ENCODE measurements at places on chromosomes 1 and 21.

- DNase-seq = no peak
Observed at GRCh38 chr1:160993544-160994193, 27.3 kb downstream of the F11R start.

DNA sequence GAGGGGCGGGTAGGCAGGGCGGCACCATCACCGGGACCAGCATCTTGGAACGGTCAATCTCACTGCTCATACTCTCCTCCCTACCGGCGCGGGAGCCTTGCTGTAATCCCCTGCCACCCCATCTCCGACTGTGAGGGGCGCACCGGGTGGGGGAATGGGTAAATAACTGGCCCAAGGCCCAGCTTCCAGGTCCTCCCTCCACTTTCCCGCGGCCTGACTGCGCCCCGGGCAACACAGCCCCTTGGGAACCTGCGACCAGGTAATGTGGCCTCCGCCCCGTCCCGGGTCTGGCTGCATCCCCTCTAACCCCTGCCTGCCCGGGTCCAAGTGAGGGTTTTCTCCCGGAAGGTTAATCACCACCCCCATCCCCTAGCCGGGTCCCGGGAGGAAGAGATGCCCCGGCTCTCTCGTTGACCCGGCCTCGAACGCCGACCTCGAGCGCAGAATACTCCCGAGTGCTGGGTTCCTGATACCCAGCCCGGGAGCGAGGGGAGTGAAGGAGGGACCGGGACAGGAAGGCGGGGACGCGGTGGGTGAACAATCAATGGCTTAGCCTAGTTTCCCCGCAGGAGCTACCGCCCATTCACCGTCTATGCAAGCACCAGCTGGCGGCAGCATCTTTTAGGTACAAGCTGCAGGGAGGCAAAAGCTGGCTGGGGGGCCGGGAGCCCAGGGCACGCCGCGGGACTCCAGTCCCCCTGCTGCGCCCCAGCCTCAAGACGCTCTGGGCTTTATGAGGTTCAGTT is 5.9 kb upstream of the LHX9 start:
- DNase-seq = no peak

- DNase-seq = no peak
Observed at GRCh38 chr1:198601936-198602889, 36.6 kb upstream of the PTPRC start.

- no peak for DNase-seq
Observed at GRCh38 chr1:4018466-4019146, 118.5 kb upstream of the C1orf174 start.

DNA sequence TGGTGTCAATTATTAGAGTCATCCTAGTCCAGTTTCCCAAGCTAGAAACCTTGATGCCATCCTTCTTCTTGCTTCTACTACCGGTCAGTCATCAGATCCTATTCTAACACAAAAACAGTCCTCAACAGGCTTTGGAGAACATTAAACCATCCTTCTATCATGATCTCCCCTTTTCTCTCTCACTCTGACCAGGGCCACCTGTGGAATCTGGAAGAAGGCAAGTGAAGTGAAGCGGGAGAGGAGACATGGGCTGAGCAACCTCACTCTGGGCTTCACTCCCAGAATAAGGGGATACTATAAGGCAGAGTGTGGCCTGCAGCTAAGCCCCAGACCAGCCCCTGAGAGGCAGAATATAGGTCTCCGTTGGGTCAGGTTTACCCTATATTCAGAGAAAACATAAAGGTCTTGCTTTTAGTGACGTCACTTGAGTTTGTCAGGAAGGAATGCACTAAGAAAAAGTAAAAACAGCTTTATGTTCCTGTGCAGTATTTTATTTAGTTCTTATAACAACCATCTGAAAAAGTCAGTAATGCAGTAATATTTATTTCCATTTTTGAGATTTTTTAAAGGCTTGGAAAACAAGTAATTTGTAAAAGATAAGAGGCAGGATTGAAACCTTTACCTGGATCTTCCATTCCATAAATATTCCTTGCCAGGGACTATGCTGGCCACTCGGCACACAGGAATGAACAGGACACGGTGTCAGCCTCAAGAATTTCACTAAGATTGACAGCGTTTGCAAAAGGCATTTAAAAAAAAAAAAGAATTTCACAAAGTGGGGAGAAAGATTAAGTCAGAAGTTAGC is 61.3 kb downstream of the NFASC start:
- DNase-seq = no peak

GRCh38 chr1:172390301-172390682 is 30.2 kb upstream of the C1orf105 start:
- DNase-seq = no peak

GRCh38 chr21:29477941-29478340 is 179.2 kb downstream of the BACH1 start:
- DNase-seq = no peak

- DNase-seq = no peak
Observed at GRCh38 chr1:1393428-1393827, 5.7 kb downstream of the CCNL2 start.

DNA sequence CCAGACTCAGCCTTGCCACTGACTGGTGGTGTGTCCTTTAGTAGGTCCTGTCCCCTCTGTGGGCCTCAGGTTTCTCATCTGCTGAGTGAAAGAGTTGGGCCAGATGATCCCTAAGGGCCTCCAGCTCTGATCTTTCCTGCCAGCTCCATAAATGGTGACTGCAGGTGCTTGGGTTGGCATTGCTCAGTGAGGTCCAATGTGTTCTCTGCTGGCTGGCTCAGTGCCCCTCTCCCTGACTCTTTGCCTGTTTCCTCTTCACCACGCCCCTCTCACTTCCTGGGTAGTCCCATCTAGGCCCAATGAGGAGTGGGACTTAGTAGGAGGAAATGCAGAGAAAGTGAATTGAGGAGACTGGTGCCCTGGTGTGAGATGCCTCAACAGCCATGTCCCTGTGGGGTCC is 36.6 kb downstream of the UBE2T start:
- no peak for DNase-seq

DNA sequence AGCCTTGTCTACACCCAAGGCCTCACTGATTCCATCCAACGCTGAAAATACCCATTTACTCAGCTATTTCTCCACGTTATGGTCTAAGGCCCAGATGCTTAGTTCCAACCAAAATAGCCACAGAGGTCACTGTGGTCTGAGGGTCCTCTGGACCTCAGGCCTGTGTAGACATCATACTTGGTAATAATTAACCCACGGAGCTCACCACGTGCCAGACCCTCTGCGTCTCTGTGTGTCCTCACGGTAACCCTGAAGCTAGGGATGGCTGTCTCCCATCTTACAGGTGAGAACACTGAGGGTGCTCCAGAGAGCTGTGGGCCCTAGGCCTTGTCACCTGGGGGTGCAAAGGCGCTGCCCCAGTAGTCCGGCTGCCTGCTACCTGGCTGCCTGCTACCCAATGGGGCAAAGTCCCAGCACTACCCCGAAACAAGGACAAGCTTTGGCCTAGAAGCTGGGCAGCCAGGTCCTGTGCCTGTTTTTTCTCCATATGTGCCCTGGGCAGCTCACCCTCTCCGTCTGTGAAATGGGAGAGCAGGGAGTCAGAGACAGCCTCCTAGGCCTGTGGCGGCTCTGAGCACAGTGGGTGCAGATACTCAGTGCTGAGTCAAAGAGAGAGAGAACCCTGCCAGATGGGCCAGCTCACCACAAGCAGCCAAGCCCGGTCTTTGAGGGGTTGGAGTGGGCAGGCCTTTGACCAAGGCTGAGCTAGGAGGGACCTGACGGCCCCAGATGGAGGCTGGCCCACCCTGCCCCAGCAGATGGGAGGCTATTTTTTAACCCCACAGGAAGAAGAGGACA is 17.0 kb upstream of the RUNX3 start:
- no peak for DNase-seq

GRCh38 chr1:221805121-221805520 is 63.2 kb upstream of the DUSP10 start:
- DNase-seq = no peak

DNA sequence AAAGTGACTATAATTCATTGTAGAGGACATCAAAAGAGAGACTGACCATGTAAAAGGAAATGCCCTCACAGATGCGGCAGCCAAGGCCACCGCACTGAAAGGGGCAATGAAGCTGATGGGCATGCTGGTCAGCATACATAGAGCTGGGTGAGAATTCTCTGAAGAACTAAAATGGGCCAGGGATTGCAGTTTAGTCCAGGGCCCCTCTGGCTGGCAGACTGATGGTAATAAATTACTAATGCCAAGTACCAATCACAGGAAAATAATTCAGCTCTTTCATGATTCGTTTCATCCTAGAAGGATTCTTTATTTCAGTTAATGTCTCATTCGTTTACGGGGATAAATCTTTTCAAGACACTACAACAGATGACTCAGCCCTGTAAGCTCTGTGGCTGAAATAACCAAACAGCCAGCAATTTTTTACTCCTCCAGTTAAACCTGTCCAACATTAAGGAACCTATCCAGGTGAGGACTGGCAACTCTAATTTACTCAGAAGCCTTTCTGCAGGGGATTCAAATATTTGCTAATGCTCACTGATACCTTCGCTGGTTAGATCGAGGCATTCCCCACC is 56.9 kb upstream of the MAP1LC3C start:
- DNase-seq = no peak

DNA sequence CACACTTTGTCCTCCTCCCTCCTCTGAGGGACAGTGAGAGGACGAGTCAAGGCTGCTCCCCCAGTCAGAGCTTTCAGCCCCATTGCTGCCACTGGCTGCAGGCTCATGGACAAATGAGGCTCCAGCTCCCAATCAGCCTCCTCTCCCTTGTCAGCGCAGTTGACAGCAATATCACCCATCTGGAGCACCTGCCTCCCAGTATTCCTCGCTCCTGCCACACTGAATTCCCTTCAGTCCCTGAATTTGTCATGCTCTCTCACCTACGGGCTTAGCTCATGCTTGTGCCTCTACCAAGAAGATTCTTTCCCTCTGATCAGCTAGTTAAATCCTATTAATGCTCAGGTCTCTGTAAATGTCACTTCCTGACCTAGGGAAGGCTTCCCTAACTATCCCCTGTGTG is 54.4 kb upstream of the SYT6 start:
- DNase-seq = no peak

- DNase-seq = no peak
Observed at GRCh38 chr1:43373066-43373940, 5.5 kb upstream of the ELOVL1 start.

GRCh38 chr1:201748335-201748734 is 80.6 kb upstream of the IPO9 start:
- DNase-seq = no peak

GRCh38 chr1:75087278-75087677 is 46.9 kb upstream of the LHX8 start:
- DNase-seq = no peak

DNA sequence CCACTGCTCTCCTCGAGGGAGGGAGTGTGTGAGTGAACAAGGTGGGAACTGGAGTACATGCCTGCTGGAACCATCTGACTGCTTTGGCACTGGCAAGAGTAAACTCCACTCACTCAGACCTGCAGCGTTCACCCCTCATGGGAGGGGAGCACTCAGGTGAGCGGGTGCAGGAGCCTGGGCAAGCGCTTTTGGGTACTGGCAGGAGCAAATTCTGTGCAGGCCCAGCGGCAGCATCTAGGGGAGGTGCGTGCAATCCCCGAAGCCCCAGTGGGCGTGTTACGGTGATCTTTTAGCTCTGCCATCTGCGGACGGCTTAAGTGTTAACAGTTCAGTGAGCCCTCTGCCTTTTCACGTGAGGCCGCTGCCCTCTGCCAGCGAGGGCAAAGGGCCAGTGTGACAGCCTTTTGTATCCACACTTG is 127.4 kb downstream of the PATJ start:
- DNase-seq = no peak

- DNase-seq = no peak
Observed at GRCh38 chr1:205263580-205264190, 35.9 kb downstream of the TMCC2 start.

DNA sequence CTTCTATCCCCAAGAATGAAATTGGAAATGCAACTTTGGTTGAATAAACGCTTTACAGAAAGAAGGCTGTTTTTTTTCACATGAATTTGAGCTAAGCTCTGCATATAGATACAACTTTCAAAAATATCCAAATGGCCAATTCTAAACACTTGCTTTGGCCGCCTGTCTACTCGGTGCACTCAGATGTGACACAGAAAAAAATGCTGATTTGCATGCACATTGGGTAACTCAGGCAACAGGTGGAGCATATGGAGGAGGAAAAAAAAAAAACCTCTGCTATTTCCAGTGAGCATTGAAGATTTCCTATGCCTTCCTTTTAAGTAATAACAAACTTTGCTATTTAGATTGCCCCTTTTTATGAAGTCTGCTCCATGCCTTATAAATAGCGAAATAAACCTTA is 262.5 kb downstream of the GRIK1 start:
- DNase-seq = no peak

GRCh38 chr1:232655028-232655745 is 25.3 kb upstream of the SIPA1L2 start:
- DNase-seq = no peak

DNA sequence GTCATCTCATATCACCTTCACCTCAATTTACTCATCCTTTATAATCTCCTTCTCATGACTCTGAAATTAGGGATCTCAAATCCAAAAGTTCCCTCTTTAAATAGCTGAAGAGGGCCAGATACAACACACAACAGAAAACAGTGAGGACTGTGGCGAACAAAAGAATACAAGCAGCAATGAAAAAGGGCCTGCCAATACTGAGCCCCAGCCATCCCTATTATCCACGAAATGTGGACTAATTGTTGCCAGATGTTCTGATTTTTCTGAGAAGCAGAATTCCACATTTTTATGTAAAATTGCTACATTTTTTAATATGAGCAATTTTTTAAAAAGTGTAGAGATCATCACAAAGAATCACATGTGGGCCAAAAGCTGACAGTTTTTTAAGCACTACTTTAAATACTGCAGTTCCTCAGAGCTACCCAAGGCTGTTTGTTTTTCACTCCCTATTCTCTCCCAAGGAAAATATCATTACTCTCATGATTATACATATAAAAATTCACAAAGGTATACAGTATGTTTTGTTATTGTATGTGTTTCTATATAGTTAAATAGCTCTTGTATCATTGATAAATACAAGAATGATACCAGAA is 90.0 kb downstream of the ASH1L start:
- DNase-seq = no peak

- DNase-seq = no peak
Observed at GRCh38 chr1:154598871-154599635, 8.9 kb downstream of the ADAR start.

DNA sequence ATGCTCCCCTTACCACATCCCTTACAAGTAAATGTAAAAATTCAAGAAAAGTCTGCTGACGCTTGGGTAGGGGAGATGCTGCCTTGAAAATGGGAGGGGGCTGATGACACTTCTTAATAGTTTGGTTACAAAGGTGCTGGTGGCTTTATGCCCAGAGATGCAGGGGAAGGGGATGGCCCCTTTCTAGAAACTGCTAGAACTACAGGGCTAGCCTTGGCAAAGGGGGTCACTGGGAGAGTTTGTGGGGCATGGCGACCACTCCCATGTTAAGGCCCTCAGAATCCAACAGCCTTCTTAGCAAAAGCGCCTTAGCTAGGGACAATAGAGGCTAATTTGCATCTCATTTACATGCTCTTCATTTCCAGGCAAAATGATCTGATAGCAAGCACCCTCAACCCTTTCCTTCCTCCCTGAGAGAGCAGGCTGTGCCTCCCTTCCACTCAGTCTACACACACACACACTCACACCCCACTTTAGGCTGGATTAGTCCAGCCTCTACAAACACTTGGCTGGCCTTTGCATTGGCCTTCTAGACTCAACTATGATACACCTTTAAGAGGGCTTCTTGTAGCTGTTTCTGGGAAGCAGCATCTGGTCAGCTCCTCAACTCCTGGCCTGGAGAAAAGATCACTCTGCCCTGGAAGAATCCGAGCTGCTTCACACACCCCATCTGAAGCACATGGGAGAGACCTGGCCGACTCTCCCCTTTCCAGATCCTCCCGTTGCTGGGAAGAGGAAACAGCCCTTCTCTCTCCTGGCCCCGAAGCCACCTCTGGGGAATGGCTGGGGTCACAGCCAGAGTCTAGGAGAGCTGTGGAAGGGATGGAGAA is 1.7 kb downstream of the SEMA6C start:
- DNase-seq = no peak

Data from progenitor cell of endocrine pancreas (in vitro differentiated cells).